ENCODE measurements at places on chromosomes 7 and 10.

DNA sequence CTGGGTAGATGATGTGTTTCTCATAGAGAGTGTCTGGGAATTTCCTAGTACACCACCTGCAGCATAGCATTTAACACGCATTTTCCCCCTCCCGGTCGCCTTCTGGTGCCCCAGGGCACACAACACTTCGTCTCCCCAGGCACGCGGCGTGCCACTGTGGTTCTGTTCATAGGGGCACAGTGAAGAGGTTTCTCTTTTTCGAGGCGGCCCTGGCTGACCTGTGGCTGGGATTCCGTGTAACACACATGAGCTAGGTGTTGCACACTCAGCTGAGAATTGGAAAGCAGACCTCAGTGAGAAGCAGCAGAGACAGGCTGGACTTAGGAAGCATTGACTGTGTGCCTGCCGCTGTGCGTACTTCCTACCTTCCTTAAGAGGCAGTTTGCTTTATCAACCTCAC lies 214.3 kb upstream of the SHH start:
- no peak for DNase-seq

GRCh38 chr7:30912986-30913811 lies 1.5 kb downstream of the AQP1 start:
- no peak for DNase-seq

- DNase-seq: peak; percentile 60
Measured at GRCh38 chr7:30800785-30801252, 29.6 kb downstream of the MINDY4 start.

DNA sequence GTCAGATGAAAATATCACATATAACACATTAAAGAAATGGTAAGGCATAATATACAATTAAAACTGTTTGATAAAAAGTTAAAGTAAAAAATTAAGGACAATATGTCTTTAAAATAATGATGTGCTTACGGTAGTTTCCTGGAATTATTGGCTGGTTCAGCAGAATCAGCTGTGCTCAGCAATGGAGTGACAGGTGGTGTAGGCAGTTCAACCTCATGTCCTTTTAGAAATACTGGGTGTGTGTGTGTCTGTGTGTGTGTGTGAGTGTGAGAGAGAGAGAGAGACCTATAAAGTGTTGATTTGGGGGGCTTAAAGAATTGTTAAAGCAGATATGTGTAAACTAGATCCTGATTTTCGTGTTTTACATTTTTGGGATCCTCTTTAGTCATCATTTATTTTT lies 141.2 kb downstream of the ADAM22 start:
- DNase-seq: no peak

- no peak for DNase-seq
Measured at GRCh38 chr10:102620591-102621442, 23.5 kb upstream of the TRIM8 start.

- no peak for DNase-seq
Measured at GRCh38 chr10:62655337-62655994, 149.1 kb upstream of the ADO start.

- no peak for DNase-seq
Measured at GRCh38 chr7:128206747-128207500, 34.2 kb upstream of the LEP start.

GRCh38 chr10:67527351-67527750 lies 168.6 kb downstream of the CTNNA3 start:
- DNase-seq: no peak

DNA sequence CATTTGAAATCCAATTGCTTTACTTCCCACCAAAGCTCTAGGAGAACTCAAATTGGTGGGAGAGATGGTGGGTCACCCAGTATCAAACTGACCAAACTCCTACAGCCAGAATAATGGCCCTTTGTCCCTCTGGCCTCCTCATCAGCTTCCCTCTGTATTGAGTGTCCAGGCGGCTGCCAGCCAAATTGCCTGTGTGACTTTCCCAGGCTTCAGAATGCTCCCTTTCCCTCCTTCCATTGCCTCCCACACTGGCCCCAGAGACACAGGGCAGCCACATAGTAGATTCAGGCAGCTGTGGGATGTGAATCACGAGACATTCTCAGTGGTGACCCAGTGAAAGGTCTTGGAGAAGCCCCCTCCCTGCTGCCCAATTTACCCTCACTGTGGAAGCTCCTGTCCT lies 12.7 kb upstream of the VDAC2 start:
- no peak for DNase-seq

DNA sequence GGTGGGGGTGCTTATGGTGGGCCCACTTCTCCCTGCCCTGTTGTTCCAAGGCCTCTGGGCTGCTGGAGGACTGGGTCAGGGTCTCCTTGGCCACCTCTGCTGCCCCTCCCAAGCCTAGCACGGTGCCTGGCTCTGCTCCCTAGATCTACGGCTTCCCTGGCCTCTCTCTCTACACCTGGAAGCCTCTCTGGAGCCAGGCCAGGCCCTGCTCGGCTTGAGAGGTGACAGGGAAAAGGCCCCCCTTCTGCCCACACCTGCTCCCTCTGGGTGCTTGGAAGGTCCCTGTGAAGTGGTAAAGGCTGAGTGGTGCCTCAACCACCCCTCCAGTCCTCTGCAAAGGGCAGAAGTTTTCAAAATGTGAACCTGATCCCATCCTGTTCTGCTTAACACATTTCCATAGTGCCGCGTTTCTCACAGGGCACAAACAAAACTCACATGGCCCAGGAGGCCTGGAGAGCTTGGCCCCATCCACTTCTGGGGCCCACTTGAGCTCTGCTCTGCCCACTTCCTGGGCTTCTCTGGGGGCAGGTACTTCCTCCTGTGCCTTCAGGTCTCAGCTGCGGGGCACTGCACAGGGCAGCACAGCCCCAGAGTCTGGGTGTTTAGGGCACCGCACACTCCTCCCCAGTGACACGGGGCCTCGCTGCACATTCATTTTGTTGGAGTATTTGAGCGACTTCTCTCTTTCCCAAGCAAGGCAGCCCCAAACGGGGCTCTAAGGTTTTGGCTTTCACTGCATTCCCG lies 169.9 kb downstream of the PIP4K2A start:
- no peak for DNase-seq

GRCh38 chr10:78960316-78960800 lies 108.4 kb upstream of the ZMIZ1 start:
- no peak for DNase-seq

- DNase-seq: no peak
Measured at GRCh38 chr7:30679664-30680063, 2.6 kb downstream of the CRHR2 start.

DNA sequence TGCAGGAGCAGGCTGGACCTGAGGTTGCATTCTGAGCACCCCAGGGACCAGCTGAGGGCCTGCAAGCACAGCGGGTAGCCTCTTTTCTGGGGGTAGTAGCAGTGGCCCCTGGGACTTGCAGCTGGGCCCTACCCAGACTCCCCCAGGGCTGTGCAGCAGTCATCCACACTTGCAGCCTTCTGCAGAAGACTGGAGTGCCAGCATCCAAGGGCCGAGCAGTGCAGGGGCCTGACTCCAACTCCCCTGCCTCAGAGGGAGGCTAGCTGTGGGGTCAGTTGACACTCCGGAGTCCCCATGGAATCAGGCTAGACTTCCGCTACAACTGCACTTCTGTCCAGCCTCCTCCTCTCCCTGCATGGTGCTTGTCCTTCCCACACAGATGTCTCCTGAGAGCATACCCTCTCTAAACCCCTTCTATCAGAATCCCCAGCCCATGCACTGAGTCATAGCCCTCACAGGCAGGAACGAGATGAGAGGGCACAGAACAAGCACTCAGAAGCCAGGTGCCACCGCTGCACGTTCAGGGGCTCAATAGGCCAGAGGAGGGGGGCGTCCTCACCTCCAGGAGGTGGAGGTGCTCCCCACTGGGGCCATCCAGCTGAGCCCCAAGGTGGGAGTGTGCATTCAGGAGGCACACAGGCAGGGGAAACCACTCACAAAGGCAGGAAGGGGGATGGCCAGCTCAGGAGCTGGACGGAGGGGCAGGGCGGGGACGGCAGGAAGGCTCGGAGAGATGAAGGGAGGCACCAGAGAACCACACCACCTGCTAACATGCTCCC lies 7.5 kb downstream of the RASGEF1A start:
- no peak for DNase-seq

GRCh38 chr10:8050556-8051108 lies 3.9 kb upstream of the GATA3 start:
- no peak for DNase-seq

- DNase-seq: no peak
Measured at GRCh38 chr10:81570878-81571794, 303.9 kb upstream of the NRG3 start.

DNA sequence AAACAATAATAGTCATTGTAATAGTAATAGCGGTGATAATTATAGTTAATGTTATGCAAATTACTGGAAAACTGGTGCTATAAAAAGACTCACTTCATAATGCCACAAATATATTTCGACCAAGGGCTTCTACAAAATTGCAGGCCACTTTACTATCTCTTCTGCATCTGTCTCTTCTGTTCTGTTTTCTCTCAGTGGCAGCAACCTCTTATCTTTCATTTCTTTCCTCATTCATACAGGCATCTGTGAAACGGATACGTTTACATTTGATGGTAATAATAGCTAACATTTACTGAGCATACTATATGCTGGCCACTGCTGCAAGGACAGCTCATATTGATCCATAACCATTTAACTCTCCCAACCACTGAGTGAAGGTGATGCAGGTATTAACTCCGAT lies 537.4 kb upstream of the PFKP start:
- DNase-seq: no peak

GRCh38 chr7:75984130-75985008 lies 10.0 kb downstream of the TMEM120A start:
- no peak for DNase-seq

GRCh38 chr10:73625004-73625883 lies 16.0 kb downstream of the MYOZ1 start:
- peak; percentile 39 for DNase-seq

DNA sequence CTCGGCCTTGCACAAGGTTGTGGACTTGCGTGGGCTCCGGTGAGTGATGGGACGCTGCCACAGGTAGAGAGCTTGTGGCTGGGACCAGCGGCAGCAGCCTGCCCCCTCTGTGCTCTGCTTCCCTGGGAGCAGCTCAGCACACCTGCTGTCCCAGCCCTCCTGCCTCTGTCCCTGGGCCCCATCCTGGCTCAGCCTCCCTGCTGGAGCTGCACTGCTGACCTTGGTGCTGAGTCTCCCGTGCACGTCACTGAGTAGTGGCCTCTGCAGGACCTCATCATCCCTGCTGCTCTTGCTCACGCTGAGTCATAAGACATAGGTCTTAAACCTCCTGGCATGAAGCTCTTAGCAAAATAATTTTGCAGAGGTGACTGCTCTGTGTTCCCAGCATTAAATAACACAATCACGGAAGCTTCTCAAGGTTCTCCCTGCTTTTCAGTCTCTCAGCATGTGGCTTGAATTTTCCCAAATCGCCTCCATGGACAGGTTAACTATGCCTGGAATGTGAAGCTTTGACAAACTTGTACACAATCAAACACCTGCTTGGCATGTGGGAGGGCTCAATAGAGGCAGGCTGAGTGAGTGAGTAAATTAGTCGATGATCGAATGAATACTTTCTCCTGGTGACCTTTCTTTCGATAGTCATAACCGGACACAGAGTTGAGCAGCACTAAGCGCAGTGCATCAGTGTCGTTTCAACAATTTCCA lies 63.8 kb upstream of the NPS start:
- DNase-seq: no peak

DNA sequence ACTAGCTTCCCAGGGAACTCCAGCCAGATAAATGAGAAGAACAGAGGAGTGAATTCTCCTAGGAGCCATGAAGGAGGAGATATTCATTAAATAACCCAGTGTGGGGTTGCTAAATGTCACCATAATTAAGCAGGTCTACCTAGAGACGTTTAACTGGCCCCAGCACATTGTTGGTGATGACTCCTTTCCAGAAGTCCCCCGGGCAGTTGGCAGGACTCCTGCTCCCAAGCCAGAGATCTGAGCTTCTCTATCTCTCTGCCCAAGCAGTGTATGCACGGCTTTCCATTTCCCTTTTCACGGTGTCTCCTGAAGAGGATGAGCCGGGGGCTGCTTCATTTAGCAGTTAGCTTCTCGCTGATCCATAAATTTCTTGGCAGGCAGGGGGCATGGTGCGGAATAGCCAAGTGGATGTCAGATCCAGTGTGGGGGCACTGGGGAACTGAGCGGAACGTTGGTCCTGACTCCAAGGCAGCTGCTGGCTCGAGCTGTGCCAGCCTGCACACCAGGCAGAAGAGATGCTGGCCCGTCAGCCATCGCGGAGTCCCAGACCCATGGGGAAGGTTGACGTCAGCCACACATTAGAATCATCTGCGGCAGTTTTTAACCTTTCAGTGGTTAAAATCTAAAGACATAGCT lies 142.0 kb upstream of the NPY start:
- no peak for DNase-seq

- no peak for DNase-seq
Measured at GRCh38 chr7:95933618-95934017, 161.3 kb downstream of the DYNC1I1 start.

- DNase-seq: no peak
Measured at GRCh38 chr7:120837599-120837998, 20.3 kb downstream of the TSPAN12 start.

GRCh38 chr10:71512761-71513539 lies 116.2 kb downstream of the CDH23 start:
- DNase-seq: no peak

- DNase-seq: no peak
Measured at GRCh38 chr10:100041306-100042002, 31.7 kb upstream of the DNMBP start.

GRCh38 chr10:110076559-110077318 lies 69.0 kb downstream of the ADD3 start:
- no peak for DNase-seq

DNA sequence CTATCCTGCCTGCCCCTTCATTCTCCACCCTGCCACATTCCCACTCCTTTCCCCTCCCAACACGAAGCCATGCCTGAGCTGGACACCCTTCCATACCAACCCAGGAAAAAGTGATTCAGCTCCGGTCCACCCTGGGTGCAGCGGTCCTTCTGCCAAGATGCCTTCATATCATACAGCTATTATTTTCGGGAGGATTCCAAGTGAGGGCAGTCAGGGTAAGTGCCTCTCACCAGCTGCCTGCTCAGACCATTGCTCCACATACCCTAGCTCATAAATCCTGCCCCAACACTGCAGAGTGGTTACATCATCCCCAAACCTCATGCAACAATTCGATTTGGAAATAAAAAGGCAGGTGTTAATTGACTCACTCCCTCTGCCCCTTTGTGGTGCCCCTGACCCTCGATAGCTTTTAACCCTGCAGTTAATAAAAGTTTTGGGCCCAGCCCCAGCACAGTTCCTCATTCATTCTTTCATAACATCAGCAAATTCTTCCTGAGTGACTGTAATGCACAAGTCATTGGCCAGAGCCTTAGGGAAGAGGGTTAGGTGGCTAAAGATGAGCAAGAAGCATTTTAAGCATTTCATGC lies 42.6 kb downstream of the ZNF503 start:
- no peak for DNase-seq
